Kidney (tissue), 22 donors: ENCODE measurements at places on chromosomes 1 and 21.

DNA sequence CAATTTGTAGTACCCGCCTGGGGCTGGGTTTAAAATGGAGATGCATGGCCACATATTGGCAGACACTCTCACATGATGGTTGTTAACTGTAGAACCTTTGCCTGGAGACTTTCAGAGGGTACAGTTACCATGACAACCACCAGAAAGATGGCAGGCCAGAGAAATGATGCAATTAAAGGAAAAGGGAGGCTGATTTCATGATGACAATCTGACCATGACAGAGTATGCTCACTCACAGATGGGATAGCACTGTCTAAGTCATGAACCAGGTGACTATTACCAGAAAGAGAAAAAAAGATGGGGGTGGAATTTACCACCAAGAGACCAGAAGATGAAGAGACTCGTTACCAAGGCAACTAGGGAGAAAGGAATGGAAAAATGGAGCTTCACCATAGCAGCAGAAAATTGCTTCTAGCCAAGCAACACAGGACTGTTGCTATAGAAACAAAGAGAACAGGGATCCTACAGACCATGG is 3.5 kb upstream of the TRIT1 start:
- DNase-seq = no peak

DNA sequence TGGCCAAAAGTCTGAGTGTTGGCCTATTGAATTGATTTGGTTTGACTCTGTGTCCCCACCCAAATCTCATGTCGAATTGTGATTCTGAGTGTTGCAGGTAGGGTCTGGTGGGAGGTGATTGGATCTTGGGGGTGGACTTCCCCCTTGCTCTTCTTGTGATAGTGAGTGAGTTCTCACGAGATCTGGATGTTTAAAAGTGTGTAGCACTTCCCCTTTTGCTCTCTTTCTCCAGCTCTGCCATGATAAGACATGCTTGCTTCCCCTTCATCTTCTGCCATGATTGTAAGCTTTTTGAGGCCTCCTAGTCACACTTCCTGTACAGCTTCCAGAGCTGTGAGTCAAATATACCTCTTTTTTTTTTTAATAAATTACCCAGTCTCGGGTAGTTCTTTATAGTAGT is 297.1 kb upstream of the ZRANB2 start:
- no peak for DNase-seq

DNA sequence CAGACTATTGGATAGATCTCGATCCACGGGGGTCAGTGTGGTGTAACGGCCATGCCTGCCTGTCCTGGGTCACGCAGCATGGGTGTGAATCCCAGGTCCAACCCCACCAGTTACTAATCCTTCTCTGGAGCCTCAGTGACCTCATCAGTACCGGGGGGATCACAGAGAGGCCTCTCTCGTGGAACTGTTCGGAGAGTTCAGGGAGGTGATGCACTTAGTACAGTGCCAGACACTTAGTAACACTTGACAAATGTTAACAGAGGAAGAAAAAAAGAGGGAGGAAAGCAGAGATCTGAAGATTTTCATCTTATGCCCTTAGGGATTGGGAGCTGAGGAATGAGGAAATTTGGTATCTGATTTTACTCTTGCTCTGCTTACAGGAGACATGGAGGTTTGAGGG is 2.9 kb downstream of the ABCA4 start:
- no peak for DNase-seq

GRCh38 chr1:163265547-163265946 is 56.2 kb upstream of the NUF2 start:
- no peak for DNase-seq

DNA sequence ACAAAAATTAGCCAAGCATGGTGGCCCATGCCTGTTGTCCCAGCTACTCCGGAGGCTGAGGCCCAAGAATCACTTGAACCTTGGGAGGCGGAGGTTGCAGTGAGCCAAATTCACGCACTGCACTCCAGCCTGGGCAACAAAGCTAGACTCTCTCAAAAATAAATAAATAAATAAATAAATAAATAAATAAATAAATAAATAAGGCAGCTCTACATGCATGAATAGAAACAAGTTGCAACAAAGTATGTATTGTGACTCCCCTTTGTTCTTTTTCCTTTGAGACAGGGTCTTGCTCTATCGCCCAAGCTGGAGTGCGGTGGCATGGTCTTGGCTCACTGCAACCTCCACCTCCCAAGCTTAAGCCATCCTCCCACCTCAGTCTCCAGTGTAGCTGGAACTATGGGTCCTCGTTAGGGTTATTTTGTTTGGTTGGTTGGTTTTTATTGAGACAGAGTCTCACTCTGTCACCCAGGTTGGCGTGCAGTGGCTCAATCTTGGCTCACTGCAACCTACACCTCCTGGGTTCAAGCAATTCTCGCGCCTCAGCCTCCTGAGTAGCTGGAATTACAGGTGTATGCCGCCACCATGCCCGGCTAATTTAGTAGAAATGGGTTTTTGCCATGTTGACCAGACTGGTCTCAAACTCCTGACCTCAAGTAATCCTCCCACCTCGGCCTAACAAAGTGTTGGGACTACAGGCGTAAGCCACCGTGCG is 8.0 kb downstream of the USP48 start:
- DNase-seq = no peak

DNA sequence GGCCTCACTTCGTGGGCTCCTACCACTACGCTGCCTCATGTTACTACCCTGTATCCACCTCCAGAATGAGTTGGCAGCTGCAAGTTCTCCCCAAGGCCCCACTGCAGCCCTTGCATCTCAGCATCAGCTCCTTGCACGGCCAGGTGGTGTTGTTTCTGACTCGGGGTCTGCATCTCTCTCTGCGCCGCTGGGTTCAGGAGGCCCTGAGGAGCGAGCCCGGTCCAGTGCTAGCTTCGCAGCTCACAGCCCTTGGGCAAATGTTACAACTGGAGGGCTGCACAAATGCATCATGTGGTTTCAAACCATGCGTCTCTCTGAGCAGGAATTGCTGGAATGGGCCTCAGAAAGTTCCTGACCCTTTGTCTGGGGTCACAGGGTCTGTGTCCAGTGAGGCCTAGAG is 3.2 kb upstream of the CLDN14 start:
- no peak for DNase-seq

- DNase-seq = no peak
These were observed 6.2 kb downstream of the TFF2 start for GRCh38 chr21:42344631-42345030.

- DNase-seq = peak; percentile 45
These were observed 18.5 kb downstream of the WLS start for GRCh38 chr1:68213843-68214242.

- no peak for DNase-seq
These were observed 36.2 kb upstream of the LRRC52 start for GRCh38 chr1:165507570-165507969.

DNA sequence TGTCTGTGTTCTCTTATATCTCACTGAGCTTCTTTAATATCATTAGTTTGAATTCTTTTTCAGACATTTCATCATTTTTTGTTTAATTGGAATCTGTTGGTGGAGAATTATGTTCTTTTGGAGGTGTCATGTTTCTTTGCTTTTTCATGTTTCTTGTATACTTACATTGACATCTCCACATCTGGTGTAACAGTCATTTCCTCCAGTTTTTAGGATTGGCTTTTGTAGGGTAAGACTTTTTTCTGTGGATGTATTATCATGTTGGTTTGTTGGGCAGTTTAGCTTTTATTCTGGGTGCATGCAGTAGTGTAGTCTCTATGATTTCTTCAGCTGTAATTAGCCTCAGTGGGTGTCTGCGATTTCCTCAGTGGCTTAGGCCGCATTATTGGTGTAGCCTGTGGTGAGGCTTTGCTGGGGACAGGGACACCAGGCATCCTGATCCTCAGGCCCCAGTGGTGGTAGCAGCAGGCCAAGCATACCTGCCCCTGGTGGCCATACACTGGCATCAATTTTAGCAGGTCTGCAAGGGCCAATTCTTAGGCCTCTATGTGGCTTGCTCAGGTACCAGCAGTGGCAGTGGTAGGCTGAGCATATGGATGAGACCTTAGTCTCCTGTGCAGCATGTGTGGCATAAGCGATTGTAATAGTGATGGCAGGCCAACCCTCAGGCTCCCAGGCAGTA is 77.6 kb upstream of the SAMD13 start:
- no peak for DNase-seq

DNA sequence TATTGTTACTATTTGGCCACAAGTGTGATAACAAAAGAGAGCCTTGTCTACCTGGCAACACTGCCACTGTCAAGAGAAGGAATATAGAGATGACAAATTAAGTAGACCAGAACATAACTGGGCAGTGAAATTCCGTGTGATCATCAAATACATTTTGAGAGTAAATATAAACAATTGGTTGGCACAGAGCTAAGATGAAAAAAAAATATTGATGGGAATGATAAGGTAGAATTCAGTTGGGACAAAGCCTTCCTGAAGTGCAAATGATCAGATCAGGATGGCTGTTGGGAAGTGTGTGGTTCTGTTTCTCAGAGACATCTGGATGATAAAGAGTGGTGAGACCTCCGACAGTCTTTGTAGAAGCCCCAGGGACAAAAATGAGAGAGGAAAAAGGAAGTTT is 205.5 kb upstream of the CAMK1G start:
- no peak for DNase-seq

- DNase-seq = no peak
These were observed 543.5 kb downstream of the PTPRC start for GRCh38 chr1:199182186-199182843.

DNA sequence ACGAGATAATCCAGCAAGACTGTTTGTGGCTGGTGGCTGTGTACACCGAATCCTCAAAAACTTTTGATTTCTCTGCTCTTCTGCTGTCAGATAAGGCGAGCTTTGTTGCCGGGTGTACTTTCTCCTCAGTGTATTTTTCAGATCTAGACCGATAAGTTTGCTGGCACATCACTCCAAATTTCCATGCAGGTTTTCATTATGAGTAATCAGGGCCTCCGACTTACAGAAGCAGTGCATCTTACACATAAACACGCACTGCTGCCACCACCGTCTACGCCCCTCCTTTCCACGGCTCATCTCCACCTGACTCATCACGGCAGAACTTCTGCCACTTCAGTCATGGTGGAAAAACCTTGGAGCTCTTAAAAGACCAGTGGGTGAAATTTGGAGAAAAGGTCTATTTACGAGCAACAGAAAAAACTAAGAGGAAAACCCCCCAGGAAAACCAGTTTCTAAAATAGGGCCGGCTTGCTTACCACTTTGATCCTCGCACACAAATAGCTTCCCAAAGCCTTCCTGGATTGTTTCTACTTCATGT is 7.7 kb downstream of the ZBTB21 start:
- DNase-seq = no peak

DNA sequence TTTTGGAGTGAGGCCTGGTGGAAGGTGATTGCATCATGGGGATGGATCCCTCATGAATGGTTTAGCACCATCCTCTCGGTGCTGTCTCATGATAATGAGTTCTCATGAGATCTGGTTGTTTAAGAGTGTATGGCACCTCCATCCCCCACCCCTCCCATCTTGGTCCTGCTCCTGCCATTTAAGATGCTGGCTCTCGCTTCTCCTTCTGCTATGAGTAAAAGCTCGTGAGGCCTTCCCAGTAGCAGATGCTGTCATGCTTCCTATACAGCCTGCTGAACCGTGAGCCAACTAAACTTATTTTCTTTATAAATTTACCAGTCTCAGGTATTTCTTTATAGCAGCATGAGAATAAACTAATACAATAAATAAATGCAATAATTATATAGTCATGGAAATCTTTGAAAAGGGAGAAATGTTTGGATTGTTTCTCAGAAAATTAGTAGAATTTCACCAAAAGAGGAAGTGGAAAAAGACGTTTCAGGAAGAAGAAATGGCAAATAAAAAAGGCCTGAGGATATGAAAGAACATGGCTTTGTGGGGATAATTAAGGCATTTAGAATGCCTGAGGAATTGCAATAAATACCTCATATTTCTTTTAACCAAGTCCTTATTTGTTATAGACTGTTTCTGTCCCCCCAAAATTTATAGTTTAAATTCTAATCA is 451.2 kb upstream of the ADGRL4 start:
- DNase-seq = no peak

GRCh38 chr1:79585801-79586200 is 579.3 kb upstream of the ADGRL4 start:
- no peak for DNase-seq

DNA sequence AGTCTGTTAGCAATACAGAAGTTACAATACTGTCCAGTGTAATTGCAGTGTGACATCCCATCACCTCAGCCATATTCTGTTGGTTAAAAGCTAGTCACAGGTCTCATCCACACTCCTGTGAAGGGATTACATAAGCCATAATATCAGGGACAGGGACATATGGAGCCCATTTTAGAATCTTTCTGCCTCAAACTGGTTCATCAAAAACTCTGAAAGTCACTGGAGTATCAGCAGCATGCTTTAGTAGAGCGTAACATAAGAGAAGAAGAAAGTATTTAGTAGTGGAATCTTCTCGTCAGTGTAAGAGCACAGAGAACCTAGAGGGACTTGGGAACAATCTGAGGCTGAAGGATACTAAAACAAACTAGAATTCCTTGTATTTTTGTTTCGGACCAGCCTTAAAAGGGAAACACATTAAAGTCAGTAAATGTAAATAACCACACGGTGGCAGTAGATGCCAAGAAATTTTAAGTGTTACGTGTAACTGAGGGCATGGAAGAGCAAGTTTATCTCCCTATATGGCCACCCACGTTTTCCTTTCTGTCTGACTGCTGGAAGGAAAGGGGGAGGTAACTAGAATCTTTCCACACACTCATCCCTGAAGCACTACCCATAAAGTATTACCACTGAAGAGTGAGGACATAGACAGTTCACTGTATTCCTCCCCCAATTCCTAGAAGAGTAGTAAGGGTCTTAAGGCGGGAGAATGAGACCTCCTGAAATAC is 41.6 kb upstream of the AGL start:
- DNase-seq = peak; percentile 93

GRCh38 chr1:201104141-201104540 is 8.1 kb downstream of the CACNA1S start:
- no peak for DNase-seq
